CD4-positive, alpha-beta T cell treated with Interleukin-21 for 1 hour (primary cell): ENCODE measurements at places on chromosomes 1 and 21.

DNA sequence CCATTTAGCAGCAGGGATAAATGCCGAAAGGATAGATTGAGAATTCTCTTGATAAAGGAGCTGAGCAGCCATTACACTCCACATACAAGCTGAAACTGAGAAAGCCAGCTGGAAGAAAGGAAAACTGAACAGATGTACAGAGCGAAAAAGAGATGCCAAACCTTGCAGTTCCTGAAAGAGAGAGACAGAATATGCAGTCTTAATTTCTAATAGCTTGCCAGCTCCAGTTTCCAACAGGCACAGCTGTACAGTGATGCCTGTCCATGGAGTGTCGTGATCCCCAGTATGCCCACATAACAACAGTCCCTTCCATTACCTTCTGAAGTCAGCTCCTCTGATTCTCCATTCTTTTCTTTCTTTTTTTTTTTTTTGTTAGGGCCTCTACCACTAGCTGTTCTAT is 22.7 kb downstream of the ABL2 start:
- DNase-seq: no peak

DNA sequence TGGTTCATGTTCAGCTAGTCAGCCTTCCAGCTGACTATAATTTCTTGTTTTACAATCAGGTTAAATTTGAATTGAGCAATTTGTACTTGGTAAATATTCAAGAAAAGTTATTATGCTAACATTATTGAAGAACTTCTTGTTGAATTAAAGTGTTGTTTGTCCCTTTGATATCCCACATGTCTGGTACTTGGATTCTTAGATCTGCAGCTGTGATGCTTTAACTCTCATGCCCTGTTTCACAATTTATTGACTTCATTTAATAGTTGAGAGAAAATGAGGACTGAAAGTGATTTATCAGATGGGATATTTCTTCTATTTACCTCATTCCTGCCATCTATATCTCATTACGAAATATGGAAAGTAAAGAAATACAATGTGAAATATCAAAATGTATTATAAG is 92.8 kb downstream of the FASLG start:
- DNase-seq: no peak

DNA sequence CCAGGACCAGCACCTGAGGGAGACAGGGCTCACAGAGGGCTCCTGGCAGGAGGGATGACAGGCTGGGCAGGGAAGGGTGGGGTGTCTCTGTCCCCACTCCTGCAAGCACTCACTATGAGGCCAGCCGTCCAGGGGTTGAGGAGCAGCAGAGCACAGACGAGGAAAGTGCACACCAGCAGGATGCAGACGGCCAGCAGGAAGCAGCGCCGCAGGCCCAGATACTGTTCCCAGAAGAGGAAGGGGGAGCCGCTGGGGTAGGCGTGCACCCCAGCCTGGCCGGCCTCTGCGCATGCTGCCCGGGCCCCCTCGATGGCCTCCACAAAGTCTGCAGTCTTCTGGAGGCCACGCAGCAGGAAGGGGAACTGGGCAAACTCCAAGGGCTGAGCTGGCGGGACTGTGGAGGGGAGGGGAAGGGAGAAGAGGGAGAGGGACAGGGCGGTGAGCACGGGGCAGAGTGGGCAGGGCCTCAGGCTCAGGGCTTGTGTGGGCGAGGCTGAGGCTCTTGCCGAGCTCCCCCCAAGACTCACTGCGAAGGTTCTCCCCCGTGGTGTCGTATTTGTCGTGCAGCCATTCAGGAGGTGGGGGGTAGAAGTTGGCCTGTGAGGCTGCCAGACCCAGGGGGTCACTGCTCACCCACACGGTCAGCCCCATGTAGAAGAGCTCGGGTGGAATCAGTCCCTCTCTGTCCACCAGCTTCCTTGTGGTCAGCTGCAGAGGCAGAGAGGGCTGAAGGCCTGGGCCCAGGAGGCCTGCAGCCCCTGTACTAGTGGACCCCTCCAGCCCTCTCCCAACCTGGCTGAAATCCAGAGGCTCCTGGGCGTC is 16.5 kb downstream of the PTCH2 start:
- DNase-seq: no peak

GRCh38 chr1:224615861-224616755 is at the start of gene CNIH3:
Gene CNIH3 (plus strand): TSS chr1:224616317. CDS start chr1:224617175, 858 bp downstream.
- peak; percentile 29 for DNase-seq

GRCh38 chr1:76949503-76949902 is 82.2 kb downstream of the ST6GALNAC5 start:
- no peak for DNase-seq

DNA sequence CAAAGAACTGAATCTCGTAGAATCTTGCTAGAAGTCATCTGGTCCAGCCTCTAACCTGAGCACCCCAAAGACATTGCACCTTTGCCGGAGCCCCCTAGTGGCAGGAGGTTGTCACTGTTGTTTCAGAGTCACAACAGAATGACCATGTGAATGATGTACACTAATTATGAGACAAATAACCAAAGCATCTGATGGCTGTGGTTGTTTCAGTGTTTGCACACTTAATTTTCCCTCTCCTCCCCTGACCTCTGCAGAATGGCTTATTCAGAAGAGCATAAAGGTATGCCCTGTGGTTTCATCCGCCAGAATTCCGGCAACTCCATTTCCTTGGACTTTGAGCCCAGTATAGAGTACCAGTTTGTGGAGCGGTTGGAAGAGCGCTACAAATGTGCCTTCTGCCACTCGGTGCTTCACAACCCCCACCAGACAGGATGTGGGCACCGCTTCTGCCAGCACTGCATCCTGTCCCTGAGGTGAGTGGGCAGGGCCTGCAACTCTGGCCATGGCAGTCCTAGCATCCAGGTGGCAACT is 26.4 kb downstream of the TRAF5 start:
- DNase-seq: peak; percentile 64

DNA sequence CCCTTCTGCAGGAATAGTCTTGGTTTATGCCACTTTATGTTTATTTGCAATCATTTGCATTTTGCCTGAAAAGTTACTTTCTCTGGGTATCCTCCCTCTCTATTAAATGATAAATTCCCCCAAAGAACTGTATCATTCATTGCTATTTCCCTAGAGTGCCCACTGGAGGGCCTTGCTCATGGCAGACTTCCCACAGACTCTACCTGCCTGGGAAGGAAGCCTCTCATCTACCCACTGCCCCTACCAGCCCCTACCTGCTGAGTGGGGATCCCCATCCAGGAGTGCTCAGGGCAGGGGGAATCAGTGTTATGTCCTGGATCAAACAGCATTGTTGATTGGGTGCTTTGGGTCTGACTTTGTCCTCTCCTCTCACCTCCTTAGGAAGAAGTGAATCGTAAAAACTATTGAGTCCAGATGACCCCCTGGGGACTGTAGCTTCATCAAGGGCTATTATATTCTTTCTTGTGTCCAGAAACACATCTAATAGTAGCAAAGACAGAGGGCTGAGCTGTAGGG is 6.8 kb upstream of the LRRN2 start:
- DNase-seq: no peak

- DNase-seq: peak; percentile 82
Measured at GRCh38 chr1:174968750-174969244, 30.9 kb upstream of the CACYBP start.

GRCh38 chr1:20834780-20835179 is 47.7 kb upstream of the HP1BP3 start:
- DNase-seq: no peak

DNA sequence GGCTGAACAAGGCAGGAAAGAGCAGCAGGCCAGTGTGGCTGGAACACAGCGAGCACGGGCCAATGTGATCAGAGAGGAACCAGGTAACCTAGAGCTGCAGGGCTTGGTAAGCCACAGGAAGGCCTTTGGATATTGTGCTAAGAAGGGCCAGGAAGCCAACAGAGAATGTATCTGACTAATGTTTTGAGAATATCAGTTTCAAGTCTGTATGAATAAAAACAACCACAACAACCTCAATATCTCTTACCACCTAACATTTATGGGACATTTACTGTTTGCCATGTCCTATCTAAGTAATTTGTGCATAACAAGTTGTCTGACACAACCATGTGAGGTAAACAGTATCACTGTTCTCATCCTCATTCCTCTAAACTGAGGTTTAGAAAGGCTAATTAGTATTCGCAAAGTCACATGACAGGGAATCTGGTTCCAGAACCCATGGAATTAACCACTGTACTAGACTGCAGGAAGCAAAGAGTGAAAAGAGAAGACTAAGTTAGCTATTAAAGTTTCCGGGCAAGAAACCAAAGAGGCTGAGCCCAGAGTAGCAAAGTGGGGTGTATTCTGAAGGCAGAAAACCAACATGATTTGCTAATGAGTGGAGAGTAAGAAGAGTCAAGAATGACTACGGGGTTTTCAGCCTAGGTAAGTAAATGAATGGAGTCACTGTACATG is 38.9 kb downstream of the SPRTN start:
- DNase-seq: no peak

GRCh38 chr1:201609661-201610318 is 70.9 kb downstream of the NAV1 start:
- DNase-seq: no peak

GRCh38 chr1:221203224-221204054 is 324.2 kb downstream of the HLX start:
- peak; percentile 43 for DNase-seq

DNA sequence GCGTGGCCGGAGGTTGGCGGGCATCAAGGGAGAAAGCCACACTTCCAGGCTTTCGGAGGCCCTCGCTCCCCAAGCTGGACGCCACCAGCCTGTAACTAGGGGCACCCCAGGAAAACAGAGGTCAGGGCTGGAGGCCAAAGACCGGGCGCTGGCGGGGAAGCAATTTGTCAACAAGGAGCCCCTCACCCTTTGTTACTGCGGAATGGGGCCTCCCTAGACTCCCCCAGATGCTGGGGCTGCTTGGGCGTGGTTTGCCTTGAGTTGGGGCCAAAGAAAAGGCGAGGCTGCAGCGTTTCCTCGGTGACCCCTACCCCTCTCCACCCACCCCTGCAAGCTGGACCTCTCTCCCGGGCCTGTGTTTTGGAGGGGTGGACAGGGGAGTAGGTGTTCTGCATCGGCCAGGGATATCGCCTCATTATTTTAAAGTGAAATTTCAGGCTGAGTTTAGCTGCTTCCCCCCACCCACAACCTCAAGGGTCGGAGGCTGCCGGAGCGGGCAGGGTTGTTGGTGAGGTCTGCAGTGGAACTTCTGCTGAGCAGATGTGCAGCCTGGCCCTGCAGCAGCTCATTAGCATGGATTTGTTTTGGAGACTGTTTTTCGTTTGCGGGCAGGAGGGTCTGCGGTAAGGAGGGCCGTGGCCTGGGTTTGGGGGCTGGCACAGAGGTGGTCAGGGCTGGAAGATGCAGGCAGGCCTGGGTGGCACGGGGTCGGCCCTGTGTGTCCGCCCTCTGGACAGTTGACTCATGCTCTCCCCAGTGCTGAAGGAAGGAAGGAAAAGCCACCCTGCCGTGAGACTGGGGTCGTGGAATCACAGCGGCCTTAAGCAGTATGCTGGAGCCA is 1.5 kb downstream of the NBL1 start:
- no peak for DNase-seq

GRCh38 chr1:44568128-44568900 is 106.0 kb downstream of the TMEM53 start:
- no peak for DNase-seq

- DNase-seq: no peak
Measured at GRCh38 chr21:45244799-45245340, 42.8 kb downstream of the POFUT2 start.

DNA sequence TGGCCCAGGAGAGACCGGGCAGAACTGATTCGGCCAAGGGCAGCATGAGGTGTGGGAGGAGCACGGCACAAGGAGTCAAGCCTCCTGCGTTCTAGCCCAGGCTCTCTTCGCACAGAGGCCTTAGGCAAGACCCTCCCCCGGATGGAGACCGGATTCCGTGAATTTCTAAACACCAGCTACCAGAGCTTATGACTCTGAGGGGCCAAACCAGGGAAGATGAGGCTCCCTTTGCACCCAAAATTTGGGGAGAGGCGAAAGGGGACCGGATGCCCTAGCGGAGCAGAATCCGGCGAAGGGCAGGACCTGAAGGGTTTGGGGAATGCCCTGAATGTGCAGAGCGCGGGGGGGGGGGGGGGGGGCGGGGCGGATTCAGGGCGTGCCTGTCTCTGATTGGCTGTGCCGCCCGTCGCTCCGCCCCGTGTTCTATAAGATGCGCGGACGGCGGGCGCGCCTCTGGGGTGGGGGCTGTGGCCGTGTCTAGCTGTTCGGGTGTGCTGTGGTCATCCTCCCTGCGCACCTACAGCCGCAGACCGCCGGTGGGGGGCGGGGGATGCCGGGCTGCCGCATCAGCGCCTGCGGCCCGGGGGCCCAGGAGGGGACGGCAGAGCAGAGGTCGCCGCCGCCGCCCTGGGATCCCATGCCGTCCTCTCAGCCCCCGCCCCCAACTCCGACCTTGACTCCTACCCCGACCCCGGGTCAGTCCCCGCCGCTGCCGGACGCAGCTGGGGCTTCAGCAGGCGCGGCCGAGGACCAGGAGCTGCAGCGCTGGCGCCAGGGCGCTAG is at the start of gene TRNP1:
Gene TRNP1 (plus strand): TSS at position 456 of the 783 bp plus-strand sequence. CDS start 95 bp downstream, at position 551.
- peak; percentile 78 for DNase-seq
